ENCODE measurements at places on chromosomes 4 and X. TPM values are rescaled to one million over a fixed set of nuclear protein-coding genes. Genes with fewer than 3 reads are reported as not detected.

DNA sequence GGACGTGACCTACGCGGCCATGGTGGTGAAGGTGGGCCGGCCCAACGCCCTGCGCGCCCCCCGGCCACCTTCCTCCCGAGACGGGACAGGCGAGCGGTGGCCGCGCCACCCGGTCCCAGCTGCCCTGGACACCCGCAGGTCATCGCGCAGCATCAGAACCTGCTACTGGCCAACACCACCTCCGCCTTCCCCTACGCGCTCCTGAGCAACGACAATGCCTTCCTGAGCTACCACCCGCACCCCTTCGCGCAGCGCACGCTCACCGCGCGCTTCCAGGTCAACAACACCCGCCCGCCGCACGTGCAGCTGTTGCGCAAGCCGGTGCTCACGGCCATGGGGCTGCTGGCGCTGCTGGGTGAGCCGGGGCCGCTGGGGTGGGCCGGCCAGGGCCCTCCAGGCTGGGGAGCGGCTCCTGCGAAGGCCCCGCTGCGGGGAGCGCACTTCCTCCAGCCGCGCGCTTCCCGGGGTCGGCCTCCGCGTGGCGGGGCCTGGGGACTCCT lies 9.0 kb upstream of the SLC26A1 start:
- H3K4me1 ChIP-seq = peaks cover 16% of the 10 kb centered on the region
- DNase-seq = peak; percentile 40
- no peaks in the 10 kb centered on the region for H3K36me3 ChIP-seq
- no peak overlapping the region for H3K27ac ChIP-seq

GRCh38 chr4:176758323-176758722 lies 34.4 kb downstream of the VEGFC start:
- no peaks in the 10 kb centered on the region for H3K36me3 ChIP-seq
- no peak overlapping the region for H3K27ac ChIP-seq
- no peak overlapping the region for H3K4me3 ChIP-seq
- H3K27me3 ChIP-seq = no peaks in the 10 kb centered on the region
- no peaks in the 10 kb centered on the region for H3K4me1 ChIP-seq

DNA sequence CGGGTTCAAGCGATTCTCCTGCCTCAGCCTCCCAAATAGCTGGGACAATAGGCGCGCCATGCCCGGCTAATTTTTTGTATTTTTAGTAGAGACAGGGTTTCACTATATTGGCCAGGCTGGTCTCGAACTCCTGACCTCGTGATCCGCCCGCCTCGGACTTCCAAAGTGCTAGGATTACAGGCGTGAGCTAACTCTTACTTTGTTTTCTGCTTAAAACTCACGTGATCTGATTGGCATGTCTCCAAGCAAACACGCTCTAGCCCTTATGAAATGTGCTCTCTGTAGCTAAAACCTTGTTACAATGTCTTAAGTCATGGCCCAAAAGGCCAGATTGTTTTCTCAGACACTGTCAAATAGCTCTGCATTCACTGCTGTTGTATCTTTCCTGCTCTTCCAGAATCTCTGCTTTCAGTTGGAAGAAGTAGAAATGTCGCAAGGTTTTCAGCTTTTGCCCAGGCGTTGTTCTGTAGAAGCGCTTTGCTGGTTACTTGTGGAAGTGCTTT lies 39.7 kb upstream of the OGT start:
- no peaks in the 10 kb centered on the region for H3K27me3 ChIP-seq
- peak; percentile 10 for DNase-seq
- H3K4me1 ChIP-seq = no peaks in the 10 kb centered on the region

DNA sequence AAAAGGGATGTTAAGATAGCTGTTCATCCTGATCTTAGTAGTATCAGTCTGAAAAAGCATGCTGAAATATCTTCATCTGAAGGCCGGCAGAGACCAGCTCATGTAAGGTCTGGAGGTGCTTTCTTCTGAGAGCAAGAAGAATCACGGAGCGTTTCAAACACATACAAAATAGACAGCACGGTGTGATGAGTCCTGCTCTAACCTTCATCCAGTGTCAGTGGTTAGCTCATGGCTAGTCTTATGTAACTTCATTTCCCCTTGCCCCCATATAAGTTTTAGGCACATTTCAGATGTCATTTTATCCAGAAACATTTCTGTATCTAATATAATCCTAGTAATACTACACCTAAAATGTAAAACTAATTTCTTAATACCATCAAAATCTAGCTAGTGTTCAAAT lies 27.8 kb downstream of the ADD1 start:
- no peak overlapping the region for H3K4me3 ChIP-seq
- H3K36me3 ChIP-seq = no peaks in the 10 kb centered on the region
- H3K27me3 ChIP-seq = no peaks in the 10 kb centered on the region
- peaks cover 14% of the 10 kb centered on the region for H3K4me1 ChIP-seq
- DNase-seq = no peak

RAB33B gene
- total RNA-seq = 6.2 TPM

GRCh38 chrX:73563738-73564068 lies 706 bp downstream of the CHIC1 start:
- H3K27me3 ChIP-seq = no peaks in the 10 kb centered on the region
- DNase-seq = no peak
- H3K27ac ChIP-seq = peak overlapping the region; percentile 85
- H3K4me3 ChIP-seq = peak overlapping the region; percentile 48

DNA sequence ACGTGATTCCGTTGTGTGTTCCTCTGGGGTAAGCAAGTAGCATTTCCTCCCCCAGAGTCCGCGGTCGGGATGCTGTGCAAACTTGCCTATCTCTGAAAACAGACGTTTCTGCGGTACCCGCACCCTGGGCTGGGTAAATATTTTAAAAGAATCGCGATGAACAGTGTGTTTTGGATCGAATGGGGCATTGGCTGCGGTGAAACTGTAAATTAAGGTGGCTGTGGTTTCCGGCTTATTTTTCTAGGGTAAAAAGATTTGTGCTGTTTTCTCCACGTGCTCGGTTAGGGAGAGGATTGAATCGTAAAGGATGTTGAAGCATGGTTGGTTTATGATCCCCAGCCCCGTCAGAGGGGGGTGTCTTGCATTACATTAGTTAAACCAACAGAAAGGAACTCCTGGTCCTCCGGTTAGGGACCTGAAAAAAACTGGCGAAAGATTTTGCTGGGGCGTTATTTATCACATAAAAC lies 1.2 kb downstream of the HHIP start:
- H3K4me3 ChIP-seq = peak overlapping the region; percentile 44
- H3K36me3 ChIP-seq = no peaks in the 10 kb centered on the region
- no peak for DNase-seq
- peaks cover 4% of the 10 kb centered on the region for H3K27me3 ChIP-seq

- no peaks in the 10 kb centered on the region for H3K36me3 ChIP-seq
- no peak for DNase-seq
- no peak overlapping the region for H3K4me3 ChIP-seq
These were observed 149.6 kb downstream of the INPP4B start for GRCh38 chr4:142696334-142697122.

DNA sequence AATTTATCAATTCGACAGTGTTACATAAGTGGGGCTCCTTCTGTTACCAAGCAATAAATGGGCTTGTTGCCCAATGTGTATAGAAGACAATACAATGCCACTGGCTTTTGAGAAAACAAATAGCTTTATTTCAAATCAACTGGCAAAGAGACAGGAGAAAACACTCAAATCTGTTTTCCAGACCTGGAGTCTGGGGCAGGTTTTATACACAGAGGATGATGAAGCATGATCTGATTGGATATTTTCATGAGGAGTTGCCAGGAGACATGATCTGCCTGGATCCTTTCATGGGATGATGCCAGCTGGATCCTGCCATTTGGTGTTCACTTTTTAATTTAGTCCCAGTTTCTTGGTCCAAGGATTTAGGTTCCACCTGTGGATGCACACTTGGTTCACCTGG lies 287.9 kb downstream of the CXXC4 start:
- H3K27me3 ChIP-seq = no peaks in the 10 kb centered on the region
- H3K36me3 ChIP-seq = no peaks in the 10 kb centered on the region
- H3K4me3 ChIP-seq = no peak overlapping the region
- no peak overlapping the region for H3K27ac ChIP-seq

GRCh38 chr4:56195025-56195424 lies 192.3 kb downstream of the AASDH start:
- H3K4me3 ChIP-seq = no peak overlapping the region
- no peaks in the 10 kb centered on the region for H3K4me1 ChIP-seq
- no peaks in the 10 kb centered on the region for H3K36me3 ChIP-seq
- DNase-seq = no peak
- no peak overlapping the region for H3K27ac ChIP-seq

TEX13C gene
- total RNA-seq = not detected

- no peak overlapping the region for H3K27ac ChIP-seq
- H3K36me3 ChIP-seq = no peaks in the 10 kb centered on the region
- no peaks in the 10 kb centered on the region for H3K27me3 ChIP-seq
- H3K4me3 ChIP-seq = no peak overlapping the region
- no peaks in the 10 kb centered on the region for H3K4me1 ChIP-seq
These were observed 713.4 kb downstream of the PCDH18 start for GRCh38 chr4:136818811-136819330.

DNA sequence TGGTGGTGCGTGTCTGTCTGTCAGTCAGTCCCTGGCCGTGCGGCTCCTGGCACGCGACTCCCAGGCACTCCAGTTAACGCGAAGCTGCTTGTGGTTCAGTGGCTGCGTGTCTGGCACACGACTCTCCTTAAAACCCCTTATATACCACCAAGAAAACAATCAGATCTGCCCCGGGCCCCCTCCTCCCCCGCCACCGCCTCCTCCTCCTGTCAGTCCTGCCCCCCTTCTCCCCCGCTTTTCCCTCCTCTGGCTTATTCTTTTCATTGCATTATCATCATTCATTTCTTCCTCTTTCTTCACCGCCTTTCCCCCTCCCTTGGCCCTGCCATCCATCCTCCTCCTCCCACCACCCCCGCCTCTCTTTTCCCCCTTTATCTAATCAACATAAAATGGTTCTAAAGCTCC lies at the start of gene NEUROG2:
TSS of gene NEUROG2 (minus strand) at position 115 of the 405 bp plus-strand sequence. CDS start 705 bp downstream, outside the sequence.
- H3K4me1 ChIP-seq = peaks cover 2% of the 10 kb centered on the region
- no peak within 1 kb of the TSS for H3K27ac ChIP-seq
- H3K4me3 ChIP-seq = peak within 1 kb of the TSS; percentile 28
- H3K27me3 ChIP-seq = peaks cover 56% of the 10 kb centered on the region
- DNase-seq = no peak

STARD8 gene
- 14.3 TPM for total RNA-seq

- no peak overlapping the region for H3K27ac ChIP-seq
- no peaks in the 10 kb centered on the region for H3K4me1 ChIP-seq
- H3K27me3 ChIP-seq = no peaks in the 10 kb centered on the region
- no peaks in the 10 kb centered on the region for H3K36me3 ChIP-seq
- DNase-seq = no peak
These were observed 59.0 kb upstream of the AFF2 start for GRCh38 chrX:148441387-148441786.

DNA sequence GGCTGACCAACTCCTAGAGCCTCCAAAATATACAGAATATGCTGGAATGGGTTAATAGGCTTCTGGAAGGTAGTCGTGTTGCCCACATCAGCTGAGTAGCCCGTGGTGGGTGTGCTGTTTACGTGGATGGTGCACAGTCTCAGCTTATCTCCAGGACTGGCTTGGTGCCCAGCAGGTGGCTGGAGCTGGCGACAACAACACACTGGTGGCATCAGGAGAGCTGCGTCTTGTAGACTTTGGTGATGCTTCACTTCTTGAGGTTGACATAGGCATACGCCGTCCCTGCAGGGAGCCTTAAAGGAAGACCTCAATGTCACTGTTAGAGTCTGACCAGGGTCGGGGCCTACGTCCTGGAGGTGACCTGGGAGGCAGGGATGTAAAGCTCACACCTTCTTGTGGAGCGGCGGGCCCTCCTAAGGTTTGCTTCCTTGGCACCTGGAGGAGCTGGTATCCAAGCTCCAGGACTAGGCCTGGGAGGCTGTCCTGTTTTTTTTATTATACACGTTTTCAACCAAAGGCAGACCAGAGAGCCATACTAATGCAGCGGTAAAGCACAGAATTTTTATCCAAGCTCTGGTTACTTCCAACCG lies 26.5 kb upstream of the RBMX start:
- H3K27ac ChIP-seq = no peak overlapping the region
- H3K4me1 ChIP-seq = no peaks in the 10 kb centered on the region
- DNase-seq = no peak
- H3K36me3 ChIP-seq = no peaks in the 10 kb centered on the region
- H3K27me3 ChIP-seq = no peaks in the 10 kb centered on the region
- no peak overlapping the region for H3K4me3 ChIP-seq

GRCh38 chr4:130028552-130028951 lies 932.6 kb downstream of the C4orf33 start:
- DNase-seq = no peak
- H3K27ac ChIP-seq = no peak overlapping the region
- no peaks in the 10 kb centered on the region for H3K4me1 ChIP-seq
- H3K36me3 ChIP-seq = no peaks in the 10 kb centered on the region
- H3K27me3 ChIP-seq = no peaks in the 10 kb centered on the region

FRMPD3 gene
- total RNA-seq = 1.2 TPM

- H3K36me3 ChIP-seq = no peaks in the 10 kb centered on the region
- no peak overlapping the region for H3K4me3 ChIP-seq
- H3K27ac ChIP-seq = peak overlapping the region; percentile 82
- peak; percentile 6 for DNase-seq
- H3K27me3 ChIP-seq = no peaks in the 10 kb centered on the region
These were observed 70.9 kb upstream of the ENPP6 start for GRCh38 chr4:184288451-184289178.

DNA sequence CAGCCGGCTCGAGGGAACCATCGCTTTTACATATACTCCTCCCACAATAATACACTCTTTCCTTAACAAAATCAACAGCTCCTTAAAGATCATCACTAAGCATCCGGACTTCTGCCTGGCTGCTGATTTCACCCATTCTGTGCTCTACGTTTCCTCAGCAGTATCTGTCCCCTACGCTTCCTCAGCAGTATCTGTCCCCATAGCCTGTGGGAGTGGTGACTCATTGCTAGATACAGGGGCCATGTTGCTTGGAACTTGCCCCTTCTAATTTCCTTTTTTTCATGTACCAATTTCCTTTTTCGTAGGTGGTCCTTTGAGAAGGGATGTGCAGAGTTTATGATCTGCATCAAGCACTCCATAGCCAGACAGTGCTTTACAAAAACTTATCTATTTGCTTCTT lies 18.6 kb downstream of the MAP3K15 start:
- DNase-seq = no peak
- H3K27me3 ChIP-seq = no peaks in the 10 kb centered on the region
- H3K4me1 ChIP-seq = no peaks in the 10 kb centered on the region
- no peaks in the 10 kb centered on the region for H3K36me3 ChIP-seq
- H3K4me3 ChIP-seq = no peak overlapping the region

DNA sequence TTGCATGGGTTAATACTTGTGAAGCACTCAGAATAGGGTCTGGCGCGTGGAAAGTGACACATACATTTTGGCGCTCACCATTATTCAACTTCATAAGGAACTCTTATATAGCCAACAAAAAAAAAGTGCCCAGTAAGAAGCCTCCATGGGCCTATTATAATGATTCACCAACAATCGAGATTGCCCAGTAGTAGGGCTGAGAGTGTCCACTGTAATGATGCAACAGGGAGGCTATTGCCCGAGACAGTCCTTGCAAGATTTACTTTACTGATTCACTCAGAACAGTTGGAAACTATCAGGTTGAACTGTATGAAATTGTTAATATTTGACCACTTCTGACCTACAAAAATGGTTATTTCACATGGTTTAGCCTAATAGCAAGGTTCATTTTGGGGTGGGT lies 86.0 kb downstream of the PJA1 start:
- H3K36me3 ChIP-seq = no peaks in the 10 kb centered on the region
- no peak overlapping the region for H3K27ac ChIP-seq
- no peaks in the 10 kb centered on the region for H3K4me1 ChIP-seq
- no peaks in the 10 kb centered on the region for H3K27me3 ChIP-seq
- DNase-seq = no peak

STPG2 gene
- 0.77 TPM for total RNA-seq

- H3K27ac ChIP-seq = no peak overlapping the region
- no peaks in the 10 kb centered on the region for H3K27me3 ChIP-seq
- no peak overlapping the region for H3K4me3 ChIP-seq
- no peaks in the 10 kb centered on the region for H3K36me3 ChIP-seq
- H3K4me1 ChIP-seq = no peaks in the 10 kb centered on the region
These were observed 9.6 kb upstream of the IL13RA1 start for GRCh38 chrX:118717678-118718391.
